OCI-LY7 (cell line): ENCODE measurements at places on chromosomes 1 and 21.

DNA sequence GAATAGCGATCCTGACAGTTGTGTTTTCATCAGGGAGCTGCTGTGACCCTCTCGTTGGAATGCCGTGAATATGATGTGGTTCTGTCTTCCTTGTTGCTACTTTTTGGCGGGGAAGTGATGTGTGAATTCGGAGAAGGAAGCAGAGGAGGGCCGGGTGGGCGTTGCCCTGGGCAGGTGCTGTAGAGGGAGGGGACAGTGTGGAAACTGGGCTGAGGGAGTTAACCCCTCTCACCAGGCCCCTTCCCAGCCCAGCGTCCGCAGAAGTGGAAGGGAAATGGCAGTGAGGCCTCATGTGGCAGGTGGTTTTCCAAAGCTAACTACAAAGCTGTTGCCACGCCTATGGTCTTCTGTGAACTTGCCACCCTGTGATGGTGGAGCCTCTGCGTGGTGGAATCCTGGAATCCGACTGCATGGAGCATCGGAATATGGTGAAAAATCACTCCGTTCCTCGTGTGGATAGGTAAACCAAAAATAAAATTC, 227.9 kb downstream of the DYRK1A start:
- no peak for DNase-seq

GRCh38 chr1:39539252-39539790, 37.3 kb downstream of the PABPC4 start:
- DNase-seq: peak; percentile 73

DNA sequence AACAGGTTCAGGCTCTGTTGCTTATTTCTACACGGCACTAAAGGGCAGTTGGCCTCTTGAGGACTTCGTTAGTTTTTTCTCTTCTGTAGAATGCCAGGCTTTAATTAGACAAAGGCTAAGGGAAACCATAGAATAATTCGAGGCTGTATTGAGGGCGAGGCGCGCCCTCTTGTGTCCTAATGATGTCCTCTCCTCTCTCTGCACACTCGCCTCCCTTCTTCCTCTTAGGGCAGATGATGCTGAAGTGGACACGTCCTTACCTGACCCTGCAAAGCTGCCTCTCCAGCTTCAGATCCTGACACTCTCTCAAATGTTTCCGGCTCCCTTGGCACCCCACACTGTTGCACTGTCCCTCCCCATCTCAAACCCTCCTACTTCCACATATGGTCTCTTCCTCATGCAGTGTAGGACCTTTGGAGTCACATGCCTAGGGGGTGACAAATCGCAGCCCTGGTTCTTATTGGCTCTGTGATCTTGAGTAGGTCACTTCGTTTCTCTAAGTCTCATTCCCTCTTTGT, 1.9 kb upstream of the ZSCAN20 start:
- DNase-seq: peak; percentile 80

DNA sequence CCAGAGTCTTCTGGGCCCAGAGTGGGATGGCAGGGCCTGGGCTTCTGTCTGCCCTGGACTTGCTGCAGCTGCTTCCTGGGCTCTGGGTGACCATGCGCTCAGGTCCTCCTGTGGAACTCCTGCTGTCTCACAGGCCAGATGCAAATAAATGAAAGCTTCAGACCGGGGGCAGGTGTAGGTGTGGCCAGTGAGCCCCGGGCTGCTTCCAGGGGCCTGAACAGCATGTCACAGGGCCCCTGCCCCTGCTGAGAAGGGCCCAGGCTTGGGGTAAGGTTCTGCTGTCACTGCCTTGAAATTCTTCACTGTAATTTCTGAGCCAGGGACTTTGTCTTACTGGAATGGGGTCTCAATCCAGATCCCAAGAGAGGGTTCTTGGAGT, 2.5 kb upstream of the PKNOX1 start:
- no peak for DNase-seq

DNA sequence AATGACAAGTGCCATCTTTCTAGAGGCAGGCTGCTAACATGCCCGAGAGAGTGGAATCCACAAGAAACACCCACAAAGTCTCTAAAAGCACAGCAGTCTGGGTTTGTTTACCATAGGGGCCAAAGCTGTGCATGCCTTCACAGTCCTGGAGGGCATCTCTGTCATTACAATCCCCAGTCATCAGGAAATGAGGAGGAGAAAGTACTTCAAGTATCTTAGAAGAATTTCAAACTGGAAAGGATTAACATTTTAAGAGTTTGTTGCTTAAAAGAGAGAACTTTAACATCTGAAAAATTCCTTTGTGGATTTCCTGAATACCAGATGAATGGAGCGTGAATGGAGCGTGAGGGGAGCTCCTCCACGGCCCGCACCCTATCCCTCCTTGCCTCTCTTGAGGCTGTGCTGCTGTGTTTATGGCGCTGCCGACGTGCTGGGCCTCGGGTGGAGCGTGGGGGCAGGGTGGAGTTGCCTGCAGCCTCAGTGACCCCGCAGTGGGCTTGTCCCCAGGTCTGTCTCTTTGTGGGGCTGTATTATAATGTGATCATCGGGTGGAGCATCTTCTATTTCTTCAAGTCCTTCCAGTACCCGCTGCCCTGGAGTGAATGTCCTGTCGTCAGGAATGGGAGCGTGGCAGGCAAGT, 23.3 kb downstream of the SLC6A17 start:
- DNase-seq: no peak

GRCh38 chr1:12034381-12034801, 15.1 kb downstream of the MIIP start:
- no peak for DNase-seq

DNA sequence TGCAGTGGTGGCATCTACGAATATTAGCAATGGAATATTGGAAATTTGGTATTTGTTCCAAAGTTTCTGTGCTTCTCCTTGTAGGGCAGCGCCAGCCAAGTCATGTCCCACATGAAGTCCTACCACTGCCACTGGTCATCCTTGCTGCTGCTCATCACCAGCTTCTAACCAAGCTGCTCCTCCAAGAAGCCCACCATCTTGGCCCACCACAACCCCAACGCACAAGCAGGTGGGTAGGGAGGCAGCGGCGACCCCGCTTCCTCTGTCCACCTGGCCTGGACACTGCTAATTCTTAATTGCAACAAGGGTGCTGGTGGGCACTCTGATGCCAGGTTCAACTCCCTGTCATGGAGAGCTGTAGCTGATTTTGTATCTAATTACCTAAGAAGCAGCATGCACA, 291.2 kb upstream of the LYPLAL1 start:
- no peak for DNase-seq

DNA sequence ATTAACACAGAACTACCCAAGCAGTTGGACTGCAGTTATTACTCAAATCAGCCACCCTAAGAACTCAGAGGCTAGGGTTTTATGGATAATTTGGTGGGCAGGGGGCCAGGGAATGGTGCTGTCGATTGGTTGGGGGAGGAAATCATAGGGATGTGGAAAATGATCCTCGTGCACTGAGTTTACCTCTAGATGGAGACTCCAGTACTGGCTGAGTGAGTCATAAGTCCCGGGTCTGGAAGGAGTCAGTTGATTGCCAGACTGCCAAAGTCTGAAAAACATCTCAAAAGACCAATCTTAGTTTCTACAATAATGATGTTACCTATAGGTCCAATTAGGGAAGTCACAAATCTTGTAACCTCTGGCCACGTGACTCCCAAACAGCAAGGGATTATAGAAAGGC, 257.5 kb upstream of the PRMT6 start:
- no peak for DNase-seq

GRCh38 chr1:66521721-66522365, 12.1 kb upstream of the SGIP1 start:
- no peak for DNase-seq

DNA sequence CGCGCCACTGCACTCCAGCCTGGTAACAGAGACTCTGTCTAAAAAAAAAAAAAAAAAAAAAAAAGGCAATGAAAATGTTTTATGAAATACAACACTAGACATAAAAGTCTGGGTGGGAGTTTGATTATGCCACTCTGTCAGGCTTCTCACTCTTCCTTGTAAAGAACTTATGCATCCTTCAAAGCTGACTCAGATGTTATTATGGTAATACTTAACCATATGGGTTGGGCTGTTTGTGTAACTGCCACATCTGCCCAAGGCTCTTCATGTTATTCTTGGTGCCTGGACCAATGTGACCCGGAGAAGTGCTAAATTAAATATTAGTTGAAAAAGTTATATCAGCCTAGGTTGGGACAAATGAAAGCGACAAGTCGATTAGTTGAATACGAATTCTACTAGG, 23.8 kb downstream of the FAM89A start:
- no peak for DNase-seq

- DNase-seq: peak; percentile 39
Measured at GRCh38 chr1:3483801-3484444, 29.5 kb downstream of the ARHGEF16 start.

- DNase-seq: peak; percentile 33
Measured at GRCh38 chr1:155893389-155894142, 17.6 kb downstream of the RIT1 start.

DNA sequence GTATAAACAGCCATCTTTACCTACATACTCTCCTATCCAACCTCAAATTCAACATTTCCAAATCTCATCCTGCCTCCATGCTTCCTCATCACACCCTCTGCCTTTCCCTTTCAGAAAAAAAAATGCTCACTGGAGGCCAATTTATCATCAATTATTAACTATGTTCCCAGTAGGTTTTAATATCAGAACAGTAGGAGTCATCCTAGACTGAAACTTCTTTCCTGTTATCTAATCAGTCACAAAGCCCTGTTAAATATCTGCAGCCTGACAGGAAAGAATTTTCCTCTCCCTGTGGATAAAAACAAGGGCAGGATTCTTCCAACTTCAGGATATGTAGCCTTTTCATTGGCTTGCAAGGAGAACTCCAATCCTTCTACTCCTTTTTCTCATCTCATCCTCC, 28.4 kb downstream of the EGLN1 start:
- no peak for DNase-seq

DNA sequence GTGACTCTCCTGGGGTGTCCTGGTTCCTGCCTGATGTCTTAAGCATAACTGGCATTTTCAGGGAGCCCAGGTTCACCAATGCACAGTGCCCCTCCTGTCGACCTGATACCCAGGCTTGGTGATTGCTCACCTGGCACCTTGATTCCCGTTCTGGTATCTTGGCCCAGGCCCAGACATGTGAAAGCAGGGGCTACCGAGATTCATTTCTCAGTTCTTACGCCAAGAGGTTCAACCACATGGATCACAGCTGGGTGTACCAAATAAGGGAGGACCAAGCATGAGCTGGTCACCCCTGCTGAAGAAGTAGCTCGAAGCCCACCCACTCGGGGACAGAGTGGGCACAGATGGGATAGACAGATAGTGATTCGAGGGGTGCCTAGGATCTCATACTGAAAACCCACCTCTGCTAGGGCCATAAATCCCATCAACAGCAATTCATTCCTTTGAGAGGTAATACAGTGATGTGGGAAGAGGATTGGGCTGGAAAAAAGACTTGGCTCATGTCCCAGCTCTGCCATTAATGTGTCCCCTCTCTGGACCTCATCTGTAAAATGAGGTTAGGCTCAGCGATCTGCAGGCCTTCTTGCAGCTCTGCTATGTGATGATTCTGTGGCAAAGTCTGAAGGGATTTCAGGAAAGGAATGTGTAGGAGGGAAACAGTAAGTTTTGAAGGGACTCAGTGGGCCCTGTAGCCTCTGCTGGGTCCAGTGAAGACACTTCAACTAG, 2.7 kb downstream of the EPHX1 start:
- no peak for DNase-seq

DNA sequence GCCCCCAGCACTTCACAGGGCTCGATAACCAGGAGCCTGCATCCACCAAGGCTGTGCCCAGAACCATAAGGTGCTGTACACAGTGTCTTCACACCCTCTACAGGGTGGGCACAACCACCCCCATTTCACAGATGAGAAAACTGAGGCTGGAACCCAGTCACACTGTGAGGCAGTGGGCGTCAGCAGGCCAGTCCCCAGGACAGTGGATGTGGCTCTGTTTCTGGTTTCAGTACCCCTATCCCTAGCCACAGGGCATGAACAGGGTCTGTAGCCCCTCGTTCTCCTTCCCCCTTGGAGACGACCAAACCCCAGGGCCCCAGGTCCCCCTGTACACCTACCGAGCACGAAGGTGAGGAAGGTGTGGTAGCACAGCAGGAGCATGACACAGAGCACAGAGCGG, 27.6 kb downstream of the TTC39A start:
- DNase-seq: no peak

- DNase-seq: no peak
Measured at GRCh38 chr1:201675143-201675542, 136.2 kb downstream of the NAV1 start.

GRCh38 chr1:83497563-83497962, 501.4 kb downstream of the TTLL7 start:
- no peak for DNase-seq

GRCh38 chr1:12810691-12811408, 19.7 kb downstream of the PRAMEF1 start:
- DNase-seq: no peak

DNA sequence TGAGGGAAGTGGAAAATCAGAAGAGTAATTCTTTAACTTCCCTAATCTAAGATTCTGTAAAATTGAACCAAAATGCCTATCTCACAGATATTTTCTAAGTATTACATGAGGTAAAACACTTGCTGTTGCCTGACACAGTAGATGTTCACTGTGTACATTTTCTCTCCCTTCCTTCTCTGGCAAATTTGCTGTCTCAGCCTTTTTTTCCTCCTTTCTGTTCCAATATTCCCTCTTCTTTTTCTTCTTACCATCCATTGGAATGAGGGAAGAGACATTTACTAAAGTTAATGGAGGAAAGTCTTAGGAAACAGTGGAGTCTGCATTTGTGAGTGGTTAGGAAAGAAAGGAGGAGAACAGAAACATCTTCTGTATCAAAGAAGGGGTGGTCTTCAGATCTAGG, 239.9 kb downstream of the ZP4 start:
- DNase-seq: no peak

DNA sequence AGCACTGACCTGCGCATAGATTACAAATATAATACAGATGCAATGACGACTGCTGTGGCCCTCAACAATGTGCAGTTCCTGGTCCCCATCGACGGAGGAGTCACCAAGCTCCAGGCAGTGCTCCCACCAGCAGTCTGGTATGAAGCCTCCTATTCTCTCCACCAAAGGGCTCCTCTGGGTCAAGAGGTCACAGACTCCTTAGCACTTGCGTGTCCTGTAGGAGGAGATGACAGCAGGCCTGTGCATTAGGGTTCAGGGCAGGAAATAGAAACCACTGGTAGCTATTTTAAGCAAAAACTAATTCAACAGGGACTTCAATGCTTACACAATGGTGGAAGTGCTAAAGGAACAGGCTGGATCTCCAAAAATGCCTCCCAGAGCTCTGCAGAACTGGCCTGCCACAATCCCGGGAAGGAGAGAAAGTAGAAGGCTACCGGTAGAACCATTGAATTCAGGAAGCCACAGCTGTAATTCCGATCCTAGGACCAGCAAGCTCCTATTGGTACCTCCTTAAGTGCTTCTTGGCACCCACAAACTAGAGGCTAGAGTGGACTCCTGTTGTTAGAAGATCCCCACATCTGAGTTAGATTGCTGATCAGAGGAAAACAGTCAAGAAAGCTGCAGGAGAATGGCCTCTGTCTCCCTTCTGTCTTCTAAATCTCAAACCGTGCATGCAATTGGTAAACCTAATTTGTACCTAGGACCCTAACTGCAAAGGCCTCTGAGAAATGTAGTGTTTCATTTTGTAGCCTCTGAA, 12.7 kb upstream of the DYNLT5 start:
- DNase-seq: no peak

GRCh38 chr1:88228114-88228513, 456.0 kb upstream of the PKN2 start:
- no peak for DNase-seq
